ENCODE measurements at places on chromosomes 1 and 21. TPM values are rescaled to one million over a fixed set of nuclear protein-coding genes. Genes with fewer than 3 reads are reported as not detected.

The SUSD4 gene
- 2.7 TPM for polyA plus RNA-seq

The BATF3 gene
- polyA plus RNA-seq, result 1.8 TPM

DNA sequence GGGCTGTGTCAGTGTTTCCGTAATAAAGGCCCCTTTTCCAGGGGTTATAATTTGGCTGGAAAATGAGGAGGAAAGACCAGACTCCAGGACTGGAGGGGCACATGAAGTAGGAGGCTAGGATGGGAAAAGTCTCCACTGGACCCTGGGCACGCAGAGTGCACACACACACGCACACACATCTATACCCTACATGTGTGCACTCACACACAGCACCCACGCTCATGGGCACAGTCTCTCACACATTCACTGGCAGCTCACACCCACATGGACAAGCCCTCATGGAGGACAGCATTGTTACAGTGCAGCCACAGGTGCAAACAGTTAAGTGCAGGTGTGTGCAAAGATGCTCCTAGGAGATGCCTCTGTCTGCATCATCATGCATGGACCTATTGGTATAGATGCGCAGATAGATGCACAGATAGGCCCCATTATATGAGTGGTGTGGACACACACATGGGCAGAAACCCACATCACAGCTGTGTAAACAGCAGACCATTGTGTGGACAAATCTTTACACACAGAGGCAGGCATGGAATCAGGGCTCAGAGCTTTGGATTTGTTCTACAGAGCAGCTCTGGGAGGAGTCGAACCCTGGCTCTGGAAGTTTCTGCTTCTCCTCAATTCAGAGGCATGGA, 9.1 kb upstream of the RUNX3 start:
- no peak for DNase-seq

The VCAM1 gene
- polyA plus RNA-seq, result 25.0 TPM

GRCh38 chr1:205453466-205453865, 2.4 kb downstream of the BLACAT1 start:
- no peak for DNase-seq

- no peak for DNase-seq
These were observed 62.0 kb downstream of the NVL start for GRCh38 chr1:224267925-224268324.

The HSF2BP gene
- 0.93 TPM for polyA plus RNA-seq

GRCh38 chr1:98323906-98324358, 337.6 kb upstream of the SNX7 start:
- no peak for DNase-seq

The NFASC gene
- polyA plus RNA-seq, result 1.7 TPM

DNA sequence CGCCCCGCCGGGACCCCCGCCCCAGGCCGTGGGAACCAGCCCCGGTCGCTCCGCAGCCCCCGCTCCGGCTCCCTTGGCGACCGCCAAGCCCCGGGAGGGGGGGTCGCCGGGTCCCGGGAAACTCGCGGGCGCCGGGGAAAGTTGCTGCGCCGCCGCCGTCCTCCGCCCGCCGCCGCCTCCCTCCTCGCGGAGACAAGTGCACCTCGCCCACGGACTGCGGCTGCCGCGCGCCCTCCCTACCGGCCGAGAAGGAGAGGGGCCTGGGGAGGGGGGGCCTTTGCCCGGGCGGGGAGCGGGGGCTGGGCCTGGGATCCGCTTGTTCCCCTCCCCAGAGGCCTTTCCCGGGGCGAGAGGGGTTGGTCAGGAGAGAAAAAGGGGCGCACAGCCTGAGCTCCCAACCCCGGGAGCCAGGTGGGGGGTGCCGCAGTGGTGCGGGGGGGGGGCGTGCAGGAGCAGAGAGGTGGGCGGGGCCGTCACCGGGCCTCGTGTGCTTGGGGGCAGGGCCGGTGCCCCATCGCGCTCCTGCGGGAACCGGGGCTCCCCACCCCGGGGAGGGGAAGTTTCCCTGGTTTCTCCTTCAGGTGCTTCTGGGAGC, 592 bp downstream of the AGRN start:
- DNase-seq, result no peak

- no peak for DNase-seq
These were observed 8.5 kb upstream of the CNIH4 start for GRCh38 chr1:224348137-224348536.

GRCh38 chr1:221711063-221711577, 30.8 kb downstream of the DUSP10 start:
- no peak for DNase-seq

The ATPAF1 gene
- polyA plus RNA-seq, result 70.2 TPM

GRCh38 chr1:63904826-63905225, 131.0 kb downstream of the ROR1 start:
- no peak for DNase-seq

The SPATA21 gene
- polyA plus RNA-seq, result not detected

- DNase-seq, result peak; percentile 45
These were observed 67.9 kb downstream of the TBX15 start for GRCh38 chr1:118920124-118920717.

- DNase-seq, result no peak
These were observed 89.2 kb downstream of the JAK1 start for GRCh38 chr1:64877151-64877550.

- no peak for DNase-seq
These were observed 4.4 kb upstream of the MPZL1 start for GRCh38 chr1:167717351-167717750.

GRCh38 chr1:112674986-112675727, 698 bp downstream of the MOV10 start:
- DNase-seq, result peak; percentile 54

GRCh38 chr1:47623557-47623940, 185.7 kb downstream of the FOXD2 start:
- DNase-seq, result no peak

DNA sequence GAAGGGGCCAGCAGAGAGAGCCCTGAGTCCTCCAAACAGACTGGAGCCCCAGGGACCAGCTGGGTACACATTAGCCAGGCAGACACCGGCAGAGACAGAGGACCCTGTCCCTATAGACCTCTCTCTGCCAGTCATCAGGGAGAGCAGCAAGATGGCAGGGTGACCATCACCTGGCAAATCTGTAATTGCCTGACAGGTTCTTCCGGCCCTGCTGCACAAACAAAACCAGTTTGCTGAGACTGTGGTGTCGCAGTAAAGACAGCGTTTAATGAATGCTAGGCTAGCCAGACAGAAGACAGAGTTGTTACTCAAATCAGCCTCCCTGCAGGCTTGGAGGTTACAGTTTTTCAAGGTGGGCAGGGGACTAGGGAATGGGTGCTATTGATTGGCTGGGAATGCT, 618.9 kb downstream of the NPHP4 start:
- no peak for DNase-seq

GRCh38 chr1:15296585-15297321, 49.7 kb downstream of the FHAD1 start:
- no peak for DNase-seq

DNA sequence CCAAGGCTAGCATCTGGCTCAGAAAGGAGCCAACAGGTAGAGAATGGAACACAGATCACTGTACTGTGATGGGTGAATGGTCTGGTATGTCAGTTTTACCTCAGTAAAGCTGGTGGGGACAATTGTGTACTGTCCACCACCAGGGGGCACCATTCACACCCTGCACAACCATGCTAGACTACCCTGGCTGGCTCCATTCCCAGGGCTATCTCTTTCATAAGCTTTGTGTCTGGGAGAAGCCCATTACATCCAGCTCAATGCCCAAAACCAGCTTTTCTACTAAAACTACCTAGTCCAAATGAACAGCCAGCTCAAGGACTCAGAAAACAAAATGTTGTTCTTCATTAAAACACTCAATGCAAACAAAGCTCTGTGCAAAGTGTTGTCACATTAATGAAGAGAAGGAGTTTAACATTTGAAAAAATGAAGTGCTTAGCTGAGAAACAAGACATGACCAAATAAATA, 62.0 kb upstream of the RASAL2 start:
- peak; percentile 69 for DNase-seq

The FCRL6 gene
- 0.28 TPM for polyA plus RNA-seq

GRCh38 chr1:221644663-221645258, 97.1 kb downstream of the DUSP10 start:
- DNase-seq, result no peak

The CCDC27 gene
- 0.14 TPM for polyA plus RNA-seq

GRCh38 chr1:115530407-115530806, 111.4 kb upstream of the VANGL1 start:
- no peak for DNase-seq

GRCh38 chr1:226121049-226121586, 58.6 kb downstream of the H3-3A start:
- no peak for DNase-seq

DNA sequence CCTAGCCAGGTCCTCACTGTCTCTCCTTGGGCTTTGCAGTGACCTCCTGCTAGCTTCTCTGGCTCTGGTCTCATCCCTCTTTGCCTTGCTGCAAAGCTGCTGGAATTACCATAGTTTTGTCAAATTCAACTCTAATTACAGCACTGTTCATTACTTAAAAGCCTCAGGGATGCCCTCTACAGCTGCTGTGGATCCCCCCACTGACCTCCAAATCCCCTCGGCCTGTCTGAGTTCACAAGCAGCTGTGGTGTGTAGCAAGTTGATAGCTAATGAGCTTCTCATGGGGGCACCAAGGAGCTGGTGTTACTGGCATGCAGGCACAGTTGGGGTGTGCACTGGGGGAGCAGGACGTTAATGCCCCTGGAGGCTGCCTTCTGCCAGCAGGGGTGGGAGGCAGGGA, 24.8 kb downstream of the NIPAL3 start:
- DNase-seq, result no peak

DNA sequence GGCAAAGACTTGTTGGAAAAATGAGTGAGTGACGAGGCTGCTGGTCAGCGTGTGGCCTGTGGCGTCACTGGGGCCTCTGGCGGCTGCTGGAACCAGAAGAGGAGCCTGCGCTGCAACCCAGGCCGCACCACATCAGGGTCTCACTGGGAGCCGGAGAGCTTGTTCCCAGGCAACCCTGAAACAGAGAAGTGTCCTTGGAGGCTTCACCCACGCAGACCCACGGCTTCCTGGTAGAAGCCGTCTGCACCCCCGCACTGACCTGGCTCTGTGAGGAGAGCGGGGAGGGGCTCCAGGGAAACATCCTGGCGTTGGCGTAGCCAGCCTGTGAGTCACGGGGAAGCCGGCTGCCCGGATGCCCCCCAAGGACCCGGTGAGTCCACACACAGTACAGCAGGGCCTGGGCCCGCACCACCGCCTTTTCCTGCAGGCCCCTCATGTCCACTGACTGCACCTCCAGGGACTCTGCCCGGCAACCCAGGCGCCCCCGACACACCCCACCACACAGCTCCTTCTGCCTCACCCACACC, 57.4 kb downstream of the COL6A1 start:
- no peak for DNase-seq

All from muscle of arm (tissue), 14 donors.